ENCODE measurements at places on chromosomes 11 and 22.

GRCh38 chr11:95084509-95084908 is 5.1 kb upstream of the ENDOD1 start:
- DNase-seq = no peak

- DNase-seq = no peak
Measured at GRCh38 chr11:2847561-2847960, 38.0 kb downstream of the CDKN1C start.

GRCh38 chr11:17233101-17233500 is 25.3 kb upstream of the PIK3C2A start:
- DNase-seq = no peak

DNA sequence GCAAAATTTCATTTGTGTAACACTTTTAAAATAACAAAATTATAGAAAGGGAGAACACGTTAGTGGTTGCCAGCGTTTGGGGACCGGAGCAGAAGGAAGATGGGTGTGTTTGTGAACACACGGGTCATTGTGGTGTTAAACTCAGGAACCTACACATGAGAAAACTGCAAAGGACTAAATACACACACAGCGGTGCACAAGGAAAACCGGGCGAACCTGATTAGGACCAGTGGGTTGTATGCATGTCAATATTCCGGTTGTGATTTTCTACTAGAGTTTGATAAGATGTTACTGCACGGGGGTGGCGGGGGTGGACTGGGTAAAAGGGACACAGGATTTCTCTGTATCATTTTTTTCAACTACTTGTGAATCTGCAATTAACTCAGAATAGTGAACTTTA is 351.2 kb downstream of the OPCML start:
- no peak for DNase-seq

DNA sequence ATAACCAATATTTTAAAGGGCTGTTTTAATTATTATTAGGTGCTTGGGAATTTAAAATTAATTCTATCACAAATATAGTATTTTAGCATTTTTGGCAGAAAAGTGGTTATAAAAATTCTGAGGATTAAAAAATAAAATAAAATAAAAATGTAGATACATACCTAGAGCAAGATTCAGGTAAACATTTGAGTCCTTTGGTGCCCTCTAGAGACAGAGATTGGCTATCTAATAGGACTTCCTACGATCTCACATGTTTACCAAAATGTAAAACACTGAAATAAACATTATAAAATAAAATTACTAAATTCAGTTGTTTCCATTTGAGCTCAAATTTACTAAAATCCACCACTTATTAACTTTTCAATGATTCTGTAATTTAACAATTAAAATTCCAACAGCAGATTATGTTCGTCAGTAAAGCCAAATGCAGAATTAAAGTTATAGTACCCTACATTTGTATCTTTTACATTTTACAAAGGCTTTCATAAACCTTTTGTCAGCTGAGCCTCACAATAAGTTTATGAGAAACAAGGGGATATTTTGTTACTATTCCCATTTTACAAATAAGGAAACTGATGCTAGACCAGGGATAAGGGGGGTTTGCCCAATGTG is 27.7 kb downstream of the SLC36A4 start:
- no peak for DNase-seq

DNA sequence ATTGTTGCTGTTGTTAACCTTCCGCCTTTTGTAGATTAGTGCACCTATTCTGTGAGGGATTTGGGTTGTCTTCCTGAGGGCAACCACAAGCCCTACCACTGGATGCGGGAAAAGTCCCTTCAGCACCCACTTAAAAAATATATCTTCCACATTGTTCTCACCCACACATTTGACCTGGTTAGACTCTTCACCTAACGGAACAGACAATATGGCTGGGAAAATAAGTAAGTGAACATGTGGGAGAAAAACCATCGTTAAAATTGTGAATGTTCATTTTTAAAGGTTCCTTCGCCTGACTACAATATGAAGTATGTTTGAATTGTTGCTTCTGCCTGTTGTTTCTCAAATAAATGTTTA is 72.0 kb upstream of the MPEG1 start:
- DNase-seq = no peak

DNA sequence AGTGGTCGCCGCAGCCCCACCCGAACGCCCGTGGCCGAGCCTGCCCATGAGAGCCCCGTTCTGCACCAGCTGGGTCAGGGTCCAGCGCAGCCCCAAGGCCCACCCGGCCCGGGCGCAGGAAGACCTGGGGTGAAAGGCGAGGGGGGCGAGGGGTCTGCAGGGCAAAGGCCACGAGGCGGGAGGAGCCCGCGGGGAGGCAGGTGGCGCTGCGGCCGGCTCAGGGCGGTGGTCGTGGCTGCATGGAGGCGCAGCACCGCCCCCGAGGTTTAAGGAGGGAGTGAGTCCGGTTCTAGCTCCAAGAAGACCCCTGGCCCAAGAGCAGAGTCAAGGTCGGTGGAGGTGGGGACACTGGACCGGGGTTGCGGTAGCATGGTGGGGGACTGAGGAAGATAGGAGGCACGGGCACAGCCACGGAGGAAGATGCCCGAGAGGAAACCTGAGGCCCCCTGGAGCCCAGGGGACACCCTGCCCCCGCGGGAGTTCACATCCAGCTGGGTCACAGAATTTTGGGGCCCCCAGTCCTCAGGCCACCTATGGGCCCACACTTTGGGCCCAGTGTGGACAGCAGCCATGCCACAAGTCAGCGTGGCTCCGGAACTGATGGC is 514 bp upstream of the HDAC10 start:
- no peak for DNase-seq

DNA sequence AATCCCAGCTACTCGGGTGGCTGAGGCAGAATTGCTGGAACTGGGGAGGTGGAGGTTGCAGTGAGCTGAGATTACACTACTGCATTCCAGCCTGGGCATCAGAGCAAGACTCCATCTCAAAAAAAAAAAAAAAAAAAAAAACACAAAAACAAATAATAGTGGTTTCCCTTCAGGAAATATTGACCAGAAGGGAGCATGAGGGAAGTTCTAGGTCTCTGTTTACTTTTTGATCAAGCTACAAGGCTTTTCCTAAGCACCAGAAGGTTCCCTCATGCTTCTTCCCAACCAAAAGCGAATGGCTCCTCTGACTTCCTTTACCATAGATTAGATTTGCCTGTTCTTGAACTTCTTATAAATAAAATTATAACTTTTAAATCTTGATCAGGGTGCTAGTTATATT is 18.3 kb downstream of the MYO18B start:
- no peak for DNase-seq

DNA sequence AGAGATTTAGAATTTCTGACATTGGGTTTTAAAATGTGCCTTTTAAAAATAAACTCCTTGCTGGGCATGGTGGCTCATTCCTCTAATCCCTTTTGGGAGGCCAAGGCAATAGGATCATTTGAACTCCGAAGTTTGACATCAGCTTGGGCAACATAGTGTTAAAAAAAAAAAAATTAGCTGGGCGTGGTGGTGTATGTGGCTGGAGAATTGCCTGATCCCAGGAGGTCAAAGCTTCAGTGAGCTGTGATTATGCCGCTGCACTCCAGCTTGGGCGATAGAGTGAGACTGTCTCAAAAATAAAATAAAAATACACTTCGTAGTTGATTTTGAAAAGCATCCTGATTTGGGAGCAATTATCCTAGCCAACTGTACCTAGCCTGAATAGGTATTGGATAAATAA is 3.4 kb upstream of the APLP2 start:
- DNase-seq = no peak

GRCh38 chr22:48701296-48702030 is 1126.2 kb downstream of the BRD1 start:
- no peak for DNase-seq

GRCh38 chr11:128575961-128576350 is 11.4 kb downstream of the ETS1 start:
- no peak for DNase-seq

GRCh38 chr22:31611061-31611760 is 50.8 kb downstream of the PISD start:
- DNase-seq = no peak

DNA sequence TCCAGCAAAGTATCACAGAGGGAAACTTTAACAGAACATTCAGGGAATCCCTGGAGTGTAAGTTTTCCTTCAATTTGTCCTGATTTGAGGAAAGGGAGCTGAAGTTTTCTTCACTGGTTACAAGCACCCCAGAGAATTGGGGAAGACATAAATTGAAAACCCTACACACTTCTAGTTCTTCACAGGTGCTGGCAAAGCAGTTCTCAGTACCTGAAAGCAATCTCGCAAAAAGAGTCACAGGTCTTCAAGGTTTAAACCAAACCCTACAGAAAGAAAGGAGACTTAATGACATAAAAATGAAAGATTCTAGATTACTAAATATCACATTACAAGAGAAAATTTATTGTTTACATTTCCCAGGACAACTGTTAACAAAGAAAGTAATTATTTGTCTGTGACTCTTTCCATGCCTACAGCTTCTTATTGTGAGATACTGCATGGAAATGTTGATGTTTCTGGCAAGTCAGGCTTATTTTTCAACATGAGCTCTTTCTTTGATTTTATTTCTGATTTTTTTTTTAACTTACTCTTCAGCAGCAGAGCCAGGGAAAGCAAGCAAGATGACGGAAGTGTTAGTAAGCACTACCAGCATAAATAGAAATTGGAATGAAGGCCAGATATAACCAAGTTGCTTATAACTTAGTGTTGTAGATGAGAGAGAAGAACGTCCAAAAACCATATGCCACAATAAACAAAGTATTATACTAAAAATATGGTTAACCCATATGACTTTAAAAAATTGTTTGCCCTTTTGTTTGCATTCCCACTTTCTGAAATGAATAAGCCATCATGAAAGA is 44.1 kb downstream of the FANCF start:
- no peak for DNase-seq

DNA sequence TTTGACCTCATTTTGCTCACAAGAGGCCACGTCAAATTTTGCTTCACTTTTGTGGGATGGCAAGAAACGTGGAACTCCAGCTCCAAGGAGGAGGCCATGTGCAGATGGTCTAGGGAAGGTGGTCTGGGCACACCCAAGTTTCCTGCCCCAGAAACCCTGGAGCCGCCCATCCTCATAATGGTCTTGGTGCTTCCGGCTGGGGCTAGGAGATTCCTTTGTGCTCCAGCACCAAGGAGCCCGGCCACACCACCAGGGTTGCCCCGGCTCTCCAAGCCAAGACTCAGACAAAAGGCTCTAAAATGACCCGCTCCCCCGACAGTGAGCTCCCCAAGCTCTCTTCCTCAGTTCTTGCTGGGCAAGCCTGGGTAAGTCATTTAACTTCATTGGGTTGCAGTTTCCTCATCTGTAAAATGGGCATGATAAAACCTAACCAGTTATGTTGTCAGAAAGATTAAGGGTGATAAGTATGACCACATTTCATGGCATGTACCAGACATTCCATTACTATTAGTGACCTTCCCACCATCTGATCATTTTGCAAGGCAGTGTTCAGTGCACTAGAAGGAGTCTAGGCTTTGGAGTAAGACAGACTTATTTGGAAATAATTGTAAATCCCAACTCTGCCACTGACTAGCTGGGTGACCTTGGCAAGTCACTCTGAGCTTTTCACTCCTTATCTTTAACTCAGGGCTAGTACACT is 23.3 kb downstream of the DKK3 start:
- no peak for DNase-seq

DNA sequence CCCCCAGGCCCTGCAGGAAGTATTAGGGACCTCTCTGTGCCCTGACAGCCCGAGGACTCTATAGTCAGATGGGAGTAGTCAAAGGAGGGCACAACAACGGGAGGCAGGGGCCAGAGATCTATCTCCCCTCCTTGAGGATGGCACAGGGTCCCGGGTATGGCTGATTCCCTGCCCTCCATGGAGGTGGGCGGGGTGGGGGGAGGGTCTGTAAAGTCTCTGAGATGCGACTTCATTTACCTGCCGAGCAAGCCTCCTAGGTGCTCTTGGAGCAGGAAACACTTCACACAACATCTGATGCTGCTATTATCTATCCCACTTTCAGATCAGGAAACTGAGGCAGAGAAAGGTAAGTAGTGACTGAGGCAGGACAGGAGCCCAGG is 769 bp upstream of the CDC42EP1 start:
- DNase-seq = no peak

DNA sequence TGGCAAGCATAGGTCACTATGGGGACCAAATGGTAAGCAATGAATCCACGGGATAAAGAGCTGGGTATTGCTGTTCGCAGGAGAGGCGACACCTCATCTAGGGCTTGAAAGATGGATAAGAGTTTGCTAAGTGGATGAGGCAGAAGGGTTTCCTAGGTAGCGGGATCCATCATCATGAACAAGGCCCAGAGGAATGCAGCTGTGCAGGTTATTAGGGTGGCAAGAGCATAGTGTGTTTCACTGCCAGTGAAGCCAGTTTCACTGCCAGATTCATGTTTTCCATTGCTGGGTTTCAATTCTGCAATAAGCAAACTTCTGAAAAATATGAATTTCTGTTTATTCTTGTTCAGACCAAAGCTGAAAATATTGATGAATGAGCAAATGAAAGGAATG is 27.2 kb downstream of the WEE1 start:
- DNase-seq = no peak

Measured in cerebellar nuclear complex (tissue), 1 donor.